Activated T-helper 2 cell treated with anti-CD3 and anti-CD28 coated beads, Interferon-gamma antibody, Interleukin-2, Interleukin-4, amounts not matched to agents 10 μg/mL and 5 μg/mL and 100 μg/mL, durations not matched to agents 14 hours and 24 hours and 36 hours (primary cell): ENCODE measurements at places on chromosomes 5 and 9. TPM values are rescaled to one million over a fixed set of nuclear protein-coding genes. Genes with fewer than 3 reads are reported as not detected.
A peak's percentile ranks its signal among the peaks of the same experiment; 100 is the strongest.

- no peak overlapping the region for H3K4me3 ChIP-seq
- DNase-seq = no peak
- peaks cover 2% of the 10 kb centered on the region for H3K27me3 ChIP-seq
- H3K4me1 ChIP-seq = no peaks in the 10 kb centered on the region
Measured at GRCh38 chr9:135416664-135417290, 62.8 kb upstream of the PPP1R26 start.

DNA sequence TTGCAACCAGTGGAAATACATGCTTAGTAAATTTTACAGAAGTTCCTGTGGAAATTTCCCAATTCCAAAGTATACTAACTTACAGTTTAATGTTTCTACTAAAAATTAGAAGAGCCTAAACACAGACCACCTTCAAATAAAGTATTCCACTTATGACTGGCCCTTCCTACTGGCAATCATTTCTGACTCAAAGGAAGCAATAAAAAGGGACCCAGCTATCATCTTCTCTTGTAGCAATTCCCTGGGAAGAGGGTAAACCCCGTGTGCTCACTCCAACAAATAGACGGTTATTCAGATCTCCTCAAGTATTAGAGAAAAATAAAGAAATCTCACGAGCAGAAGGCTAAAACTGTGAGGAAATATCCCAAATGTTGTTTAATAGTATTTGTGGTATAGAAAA lies 43.3 kb downstream of the GOLPH3 start:
- no peak for DNase-seq
- peaks cover 66% of the 10 kb centered on the region for H3K36me3 ChIP-seq
- H3K27ac ChIP-seq = peak overlapping the region; percentile 1
- no peak overlapping the region for H3K4me3 ChIP-seq
- peaks cover 22% of the 10 kb centered on the region for H3K4me1 ChIP-seq
- no peaks in the 10 kb centered on the region for H3K27me3 ChIP-seq

DNA sequence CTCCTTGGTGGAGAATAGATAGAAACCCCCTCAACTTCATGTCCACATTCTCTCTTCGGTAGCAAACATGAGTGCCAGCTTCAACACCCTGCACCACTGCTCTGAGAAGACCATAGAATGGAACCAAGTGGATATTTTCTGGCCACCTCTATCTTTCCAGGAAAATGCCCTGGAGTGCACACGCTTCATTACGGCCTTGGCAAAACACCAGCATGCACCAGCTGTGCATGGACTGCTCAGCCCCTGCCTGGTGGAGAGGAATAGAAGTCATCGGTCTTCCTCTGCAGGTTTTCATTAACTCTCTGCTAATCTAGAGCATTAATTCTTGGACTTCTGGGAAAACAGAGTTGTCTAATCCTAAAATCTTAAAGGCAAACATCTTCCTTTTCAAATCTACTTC lies 211.6 kb upstream of the TMEM161B start:
- no peak for DNase-seq
- H3K36me3 ChIP-seq = no peaks in the 10 kb centered on the region
- peaks cover 6% of the 10 kb centered on the region for H3K27me3 ChIP-seq

The ANKRD34B gene
- not detected in 2 replicates for total RNA-seq

The UBE2QL1 gene
- total RNA-seq = 0.67 and 0.68 TPM in 2 replicates
